ENCODE measurements at places on chromosomes 1 and 21.
A peak's percentile ranks its signal among the peaks of the same experiment; 100 is the strongest.

GRCh38 chr21:45892156-45892915, 89.2 kb upstream of the COL6A1 start:
- DNase-seq: no peak

DNA sequence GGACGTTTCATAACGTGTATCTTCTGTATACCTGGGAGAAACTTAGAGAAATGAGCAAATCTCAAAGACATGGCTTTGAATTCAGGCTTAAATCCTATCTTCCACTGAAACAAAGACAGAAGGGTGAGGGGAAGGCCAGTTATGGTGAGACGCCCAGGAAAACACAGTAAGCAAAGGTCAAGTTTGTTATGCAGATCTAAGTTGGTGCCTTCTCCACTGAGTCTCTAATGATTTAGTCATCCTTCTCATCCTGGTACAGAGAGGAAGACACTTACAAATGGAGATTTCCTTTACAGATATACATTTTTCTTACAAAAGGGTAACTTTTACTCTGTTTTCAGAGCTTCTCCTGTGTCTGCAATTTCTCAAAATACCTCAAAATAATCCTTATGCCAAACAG, 64.4 kb downstream of the MAP3K7CL start:
- DNase-seq: no peak

DNA sequence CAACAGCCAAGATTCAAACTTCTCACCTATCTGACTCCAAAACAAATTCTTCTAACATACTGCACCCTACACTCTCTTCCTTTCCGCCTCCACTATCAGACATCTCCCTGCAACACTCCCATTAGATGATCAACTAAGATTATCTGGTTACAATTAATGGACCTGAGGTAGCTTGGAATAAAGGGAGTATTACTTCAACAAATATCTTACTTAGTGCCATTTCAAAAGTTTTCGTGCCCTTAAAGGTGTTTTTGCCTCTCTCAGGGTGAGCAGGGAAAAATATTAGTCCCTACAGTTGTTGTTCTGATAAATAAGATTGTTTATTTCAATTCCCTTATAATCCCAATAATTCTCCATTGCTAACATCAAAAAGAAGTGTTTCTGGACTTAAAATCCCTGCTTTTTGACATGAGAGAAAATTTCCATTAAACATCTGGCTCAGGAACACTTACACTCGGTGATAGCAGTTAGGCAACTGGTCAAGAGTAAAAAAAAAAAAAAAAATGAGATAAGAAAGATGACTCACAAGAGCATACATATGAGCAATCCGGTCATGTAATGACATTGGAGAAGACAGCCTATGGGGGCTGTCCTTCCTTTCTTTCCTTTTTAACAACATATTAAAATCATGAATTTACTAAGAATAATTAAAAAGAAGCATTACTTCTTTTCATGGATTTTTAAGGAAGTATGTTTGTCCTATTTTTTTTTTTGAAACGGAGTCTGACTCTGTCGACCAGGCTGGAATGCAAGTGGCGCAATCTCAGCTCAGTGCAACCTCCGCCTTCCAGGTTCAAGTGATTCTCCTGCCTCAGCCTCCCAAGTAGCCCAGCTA, 7.6 kb downstream of the RSBN1 start:
- DNase-seq: no peak

DNA sequence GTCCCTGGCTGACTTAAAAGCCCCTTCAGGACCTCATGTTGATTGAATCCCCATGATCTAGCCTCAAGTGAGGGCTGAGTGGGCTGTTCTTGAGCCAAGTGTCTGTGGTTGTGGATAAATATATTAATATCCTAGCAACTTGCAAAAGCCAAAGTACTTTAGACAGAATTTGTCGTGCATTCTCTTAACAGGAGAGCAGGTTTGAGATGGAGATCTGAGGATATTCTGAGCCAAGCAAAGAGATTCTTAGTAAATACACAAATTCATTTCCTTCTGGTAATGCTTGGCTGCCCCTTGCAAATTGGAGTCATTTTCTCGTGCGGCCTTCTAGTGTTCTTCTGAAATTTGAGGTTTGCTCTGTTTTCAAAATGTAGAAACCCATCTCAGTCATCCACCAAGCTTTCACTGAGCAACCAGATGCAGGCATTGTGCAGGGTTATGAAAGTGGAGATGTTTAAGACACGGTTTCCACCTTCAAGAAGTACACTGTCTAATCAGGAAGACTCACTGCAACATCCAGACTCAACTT, 242.1 kb upstream of the JUN start:
- no peak for DNase-seq

DNA sequence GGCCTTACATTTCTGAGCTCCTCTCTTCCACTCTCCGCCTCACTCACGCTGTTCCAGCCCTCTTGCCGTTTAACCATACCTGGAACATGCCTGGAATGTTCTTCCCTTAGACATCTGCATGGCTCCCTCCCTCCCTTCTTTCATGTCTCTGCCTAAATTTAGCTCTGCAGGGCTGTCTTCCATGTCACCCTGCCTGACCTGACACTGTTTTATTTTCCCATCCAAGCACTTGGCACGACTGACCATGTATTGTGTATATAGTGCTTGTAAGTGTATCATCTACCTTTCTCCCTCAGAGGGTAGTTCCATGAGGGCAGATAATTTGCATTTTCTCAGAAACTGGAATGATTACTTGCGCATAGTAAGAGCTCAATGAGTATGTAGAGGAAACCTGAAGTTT, 47.3 kb downstream of the ST6GALNAC3 start:
- no peak for DNase-seq

DNA sequence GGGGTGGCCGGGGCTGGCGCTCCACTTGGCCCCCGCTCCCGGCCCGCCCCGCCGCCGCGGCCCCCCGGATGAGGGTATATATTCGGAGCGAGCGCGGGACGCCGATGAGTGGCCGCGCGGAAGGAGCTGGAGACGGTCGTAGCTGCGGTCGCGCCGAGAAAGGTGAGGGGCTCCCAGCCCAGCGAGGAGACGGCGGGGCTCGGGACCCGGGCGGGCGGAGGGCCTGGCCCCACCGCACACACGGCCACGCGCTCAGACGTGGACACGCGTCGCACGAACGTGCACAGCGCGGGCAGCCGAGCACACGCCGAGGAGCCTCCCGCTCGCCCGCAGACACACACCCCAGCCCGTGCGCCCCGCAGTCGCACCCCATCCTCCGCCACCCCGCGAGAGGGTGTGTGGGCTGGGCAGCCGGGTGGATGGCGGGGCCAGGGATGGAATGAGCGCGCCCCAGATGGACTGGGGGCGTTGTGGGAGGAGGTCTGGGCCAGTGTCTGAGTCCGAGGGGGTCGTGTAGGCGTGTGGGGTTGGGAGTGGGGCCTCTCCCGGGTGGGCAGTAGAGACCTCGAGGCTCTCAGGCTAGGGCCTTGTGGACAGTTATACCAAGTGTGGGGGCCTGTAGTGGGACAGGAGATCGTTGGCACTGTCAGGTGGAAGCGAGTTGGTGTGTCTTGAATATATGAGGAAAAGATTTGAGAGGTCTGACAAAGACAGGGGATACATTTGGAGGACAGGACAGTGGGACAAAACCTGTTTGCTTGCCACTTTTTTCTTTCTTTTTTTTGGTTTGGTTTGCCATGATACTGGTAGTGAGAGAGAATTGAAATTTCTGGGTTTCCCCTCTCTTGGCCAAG, at the start of gene UAP1:
Gene UAP1, plus strand, starts transcription at position 107 of the 854 bp plus-strand sequence. CDS start 4,347 bp downstream, outside the sequence.
- no peak for DNase-seq

- no peak for DNase-seq
These were observed 6.4 kb upstream of the BRINP3 start for GRCh38 chr1:190484045-190484444.

- no peak for DNase-seq
These were observed 96.0 kb downstream of the MAB21L3 start for GRCh38 chr1:116207126-116207735.

GRCh38 chr1:8815582-8816151, 1.8 kb downstream of the RERE start:
- DNase-seq: no peak

- DNase-seq: peak; percentile 48
These were observed 37.8 kb upstream of the GADD45A start for GRCh38 chr1:67647036-67647798.

DNA sequence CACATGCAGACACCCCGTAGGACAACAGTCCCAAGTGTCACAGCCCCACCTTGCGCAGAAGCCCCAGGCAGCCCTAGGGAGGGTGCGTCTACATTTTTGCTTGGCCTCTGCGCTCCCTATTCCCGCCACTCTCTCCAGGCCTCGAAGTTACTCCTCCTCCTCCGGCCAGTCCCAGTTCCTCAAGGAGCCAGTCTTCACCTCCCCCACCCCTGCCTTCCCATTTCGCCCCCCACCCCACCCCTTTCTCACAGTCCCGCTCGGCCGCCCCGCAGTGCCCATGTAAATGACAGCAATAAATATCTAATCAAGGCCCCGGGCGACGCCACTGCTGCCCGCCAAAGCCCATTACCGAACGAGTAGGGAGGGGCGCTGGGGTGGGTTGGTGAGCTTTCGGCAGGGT, 3.2 kb downstream of the DMBX1 start:
- no peak for DNase-seq

- DNase-seq: no peak
These were observed 27.5 kb downstream of the COA6 start for GRCh38 chr1:234400773-234401172.

DNA sequence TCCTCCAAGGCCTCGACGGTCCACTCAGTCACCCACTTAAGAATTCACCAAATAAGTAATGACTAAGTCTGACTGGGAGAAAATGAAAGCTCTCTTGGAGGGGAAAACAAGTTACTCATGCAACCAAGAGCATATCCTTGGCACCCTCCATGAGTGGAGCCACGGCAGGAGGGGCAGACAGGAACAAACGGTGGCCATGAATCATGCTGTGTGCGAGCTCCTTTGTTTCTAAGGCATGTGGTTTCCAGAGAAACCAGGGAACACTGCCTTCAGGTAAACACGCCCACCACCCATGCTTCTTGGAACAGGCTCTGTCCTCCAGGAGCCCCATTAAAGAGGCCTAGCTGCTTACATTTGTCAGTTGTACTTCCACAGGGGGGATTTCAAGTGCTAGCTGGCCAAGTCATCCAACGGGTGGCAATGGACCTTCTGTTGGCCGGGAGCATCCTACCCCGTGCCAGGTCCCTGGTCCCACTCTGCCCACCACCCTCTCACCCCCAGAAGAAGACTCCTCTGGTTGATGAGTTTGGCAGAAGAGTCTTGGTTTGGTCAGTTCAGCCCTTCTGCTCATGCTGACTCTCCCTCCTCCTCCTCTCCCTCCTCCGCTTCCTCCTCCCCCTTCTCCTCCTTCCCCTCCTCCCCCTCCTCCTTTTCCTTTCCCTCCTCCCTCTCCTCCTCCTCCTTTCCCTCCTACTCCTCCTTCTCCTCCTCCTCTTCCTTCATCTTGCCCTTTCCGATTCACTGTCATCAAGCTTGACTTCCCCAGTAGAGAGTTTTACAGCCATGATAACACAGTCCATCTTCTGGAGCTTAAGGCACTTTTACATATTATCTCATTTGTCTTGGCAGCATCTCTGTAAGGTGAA, 107.6 kb downstream of the CCDC185 start:
- DNase-seq: peak; percentile 93

- no peak for DNase-seq
These were observed 59.3 kb downstream of the CCDC18 start for GRCh38 chr1:93239863-93240262.

GRCh38 chr1:29974316-29974724, 738.0 kb downstream of the PTPRU start:
- peak; percentile 58 for DNase-seq

DNA sequence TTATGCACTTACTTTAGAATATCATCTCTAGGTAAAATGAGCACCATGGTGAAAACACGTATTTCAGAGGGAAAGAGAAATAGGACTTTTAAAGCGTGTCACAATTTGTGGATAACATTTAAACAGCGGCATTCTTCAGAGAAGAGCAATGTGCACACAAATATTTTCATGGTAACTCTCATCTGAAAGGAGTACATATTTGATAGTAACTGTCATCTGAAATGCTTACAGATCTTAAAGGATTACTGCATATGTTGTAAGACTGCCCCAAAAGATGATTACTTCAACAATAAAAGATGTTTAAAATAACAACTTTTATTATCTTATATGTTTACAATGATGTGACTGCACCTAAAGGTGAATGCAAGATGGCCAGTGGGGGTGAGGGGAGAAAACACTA, 408.8 kb downstream of the PLA2G4A start:
- DNase-seq: no peak

DNA sequence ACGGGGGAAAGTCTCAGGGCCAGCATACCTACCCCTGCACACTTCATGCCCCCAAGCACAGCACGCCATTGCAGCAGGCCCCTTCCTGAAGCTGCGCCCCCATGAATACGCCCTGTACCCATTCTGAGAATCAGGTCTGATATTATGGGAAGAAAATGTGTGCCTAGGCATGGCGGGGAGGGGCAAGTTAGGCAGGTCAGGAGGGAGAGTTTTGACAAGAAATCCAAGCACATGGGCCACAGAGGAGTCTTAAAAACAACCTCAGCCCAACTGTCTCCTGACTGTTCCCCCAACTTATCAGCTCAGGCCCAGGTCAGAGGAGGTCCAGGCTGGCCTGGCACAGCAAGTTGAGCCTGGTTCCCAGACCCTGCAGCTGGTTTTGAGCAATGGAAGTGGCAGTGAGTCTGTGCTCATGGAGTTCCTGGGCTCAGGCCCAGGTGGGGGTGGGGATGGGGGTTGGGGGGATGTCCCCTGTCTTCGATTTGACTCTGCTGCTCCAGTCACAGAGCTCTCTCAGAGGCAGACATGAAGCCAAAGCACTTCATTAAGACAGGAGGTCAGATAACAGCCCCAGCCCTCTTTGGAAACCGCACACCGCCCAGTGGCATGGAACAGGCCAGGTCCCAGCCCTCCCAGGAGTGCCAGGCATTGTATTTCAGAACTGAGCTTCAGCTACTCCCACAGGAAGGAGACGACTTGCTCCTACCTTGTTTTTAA, 20.6 kb upstream of the BCAR3 start:
- no peak for DNase-seq

DNA sequence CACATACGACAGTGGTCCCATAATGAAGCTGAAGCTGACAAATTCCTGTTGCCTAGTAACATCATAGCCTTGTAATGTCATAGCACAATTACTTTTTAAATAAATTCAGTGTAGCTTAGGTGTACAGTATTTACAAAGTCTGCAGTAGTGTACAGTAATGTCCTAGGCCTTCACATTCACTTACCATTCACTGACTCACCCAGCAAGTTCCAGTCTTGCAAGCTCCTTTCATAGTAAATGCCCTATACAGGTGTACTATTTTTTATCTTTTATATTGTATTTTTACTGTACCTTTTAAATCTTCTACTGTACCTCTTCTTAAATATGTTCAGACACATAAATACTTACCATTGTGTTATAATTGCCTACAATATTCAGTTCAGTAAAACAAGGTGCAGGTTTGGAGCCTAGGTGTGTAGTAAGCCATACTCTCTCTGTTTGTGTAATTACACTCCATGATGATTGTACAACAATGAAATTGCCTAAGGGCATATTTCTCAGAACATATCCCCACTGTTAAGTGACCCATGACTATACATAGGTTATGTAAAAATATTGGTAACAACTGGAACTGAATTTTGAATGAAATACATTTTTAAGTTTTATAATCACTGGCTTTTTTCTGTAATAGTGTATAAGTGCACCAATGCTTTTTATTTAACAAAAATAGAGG, 33.5 kb upstream of the ADAM30 start:
- no peak for DNase-seq
